Activated T-helper 9 cell treated with anti-CD3 and anti-CD28 coated beads, Interleukin-2, amount 50 U/mL, for 16 hours (primary cell): ENCODE measurements at places on chromosomes 7 and 10.

GRCh38 chr7:729140-730000 lies 2.3 kb upstream of the PRKAR1B start:
- no peak for DNase-seq

DNA sequence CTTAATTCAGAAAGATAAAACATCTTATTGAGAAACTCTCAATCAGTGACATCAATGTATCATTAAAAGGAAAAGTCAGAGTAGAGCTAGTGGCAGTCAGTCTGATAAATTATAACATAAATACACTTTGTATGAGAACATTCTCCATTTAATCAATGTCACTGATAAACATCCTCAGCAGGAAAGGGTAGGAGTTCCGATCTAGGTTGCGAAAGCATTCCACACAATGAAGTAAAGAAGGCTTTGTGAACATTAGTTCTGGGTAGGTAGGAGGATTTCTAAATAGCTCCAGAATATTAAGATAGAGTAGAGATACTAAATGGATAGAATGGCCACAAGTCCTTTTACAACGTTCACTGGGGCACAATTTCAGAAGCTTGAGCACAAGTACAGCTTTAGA lies 179.7 kb upstream of the MALRD1 start:
- DNase-seq = no peak

DNA sequence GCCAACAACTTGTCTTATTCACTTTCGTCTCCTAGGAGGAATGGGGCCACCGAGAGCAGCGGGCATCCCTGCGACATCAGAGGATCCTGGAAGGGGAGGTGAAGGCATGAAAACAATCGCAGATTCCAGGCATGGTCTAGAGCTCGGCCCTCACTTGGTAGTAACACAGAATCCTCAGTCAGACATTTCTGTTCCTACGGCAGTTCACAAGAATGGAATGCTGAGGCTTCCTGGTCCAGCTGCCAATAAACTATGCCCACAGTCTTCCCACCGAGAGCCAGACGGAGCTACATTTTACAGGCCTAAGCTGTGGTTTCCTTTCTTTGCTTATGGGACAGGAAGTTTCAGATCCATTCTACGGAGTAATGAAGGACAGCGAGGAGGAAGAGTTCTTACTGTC lies 75.8 kb downstream of the OR13A1 start:
- no peak for DNase-seq

DNA sequence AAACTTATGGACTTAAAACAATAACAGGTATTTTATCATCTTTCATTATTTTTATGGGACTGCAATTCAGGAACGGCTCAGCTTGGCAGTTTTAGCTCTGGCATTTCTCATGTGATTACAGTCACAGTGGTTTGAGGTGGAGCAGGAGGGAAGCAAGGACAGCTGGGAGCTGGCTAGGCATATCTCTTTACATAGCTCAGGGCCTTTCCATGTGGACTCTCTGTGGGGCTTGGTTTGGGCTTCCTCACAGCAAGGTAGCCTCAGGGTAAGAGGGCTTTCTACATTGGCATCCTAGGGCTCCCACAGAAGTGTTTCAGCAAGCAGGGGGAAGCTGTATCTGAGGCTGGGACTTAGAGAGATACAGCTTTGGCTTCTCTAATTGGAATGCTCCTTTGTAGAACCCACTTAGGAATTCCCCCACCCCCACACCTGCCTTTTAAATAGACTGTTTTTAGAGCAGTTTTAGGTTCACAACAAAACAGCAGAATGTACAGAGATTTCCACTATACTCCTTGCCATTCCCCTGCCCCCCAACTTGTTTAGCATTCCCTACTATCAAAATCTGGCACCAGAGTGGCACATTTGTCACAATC lies 26.6 kb upstream of the SDHAF3 start:
- DNase-seq = no peak

DNA sequence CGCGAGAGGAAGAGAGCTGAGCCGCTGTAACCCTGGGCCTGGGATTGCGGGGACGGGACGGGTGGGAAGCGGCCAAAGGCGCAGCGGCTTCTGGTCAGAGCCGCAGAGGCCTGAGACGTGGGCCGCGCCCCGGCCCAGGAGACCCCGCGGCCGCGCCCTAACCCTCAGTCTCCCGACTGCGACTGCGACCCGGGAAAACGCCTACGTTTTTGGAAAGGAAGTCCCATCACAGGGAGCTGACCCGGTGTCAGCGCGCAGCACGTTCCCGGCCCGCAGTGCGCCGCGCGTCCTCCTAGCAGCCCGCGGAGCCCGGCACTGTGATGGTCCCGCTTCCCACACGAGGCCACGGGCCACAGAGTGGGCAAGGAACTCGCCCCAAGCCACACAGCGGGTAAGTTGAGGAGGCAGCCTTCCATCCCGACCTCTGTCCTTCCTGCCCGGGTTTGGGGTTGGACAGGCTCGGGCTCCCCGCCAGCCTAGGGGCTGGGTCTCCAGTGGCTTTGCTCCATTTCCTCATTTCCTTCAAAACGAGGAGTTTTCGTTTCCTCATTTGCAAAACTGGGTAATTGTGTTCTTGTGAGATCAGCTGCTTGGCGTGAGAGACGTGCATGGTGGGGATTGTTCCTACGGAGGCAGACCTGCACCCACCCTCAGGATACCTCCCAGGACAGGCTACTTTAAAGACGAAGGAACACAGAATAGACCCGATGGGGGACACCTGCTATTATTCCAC lies 1.2 kb downstream of the GPNMB start:
- no peak for DNase-seq

- no peak for DNase-seq
Measured at GRCh38 chr10:33630761-33631160, 296.3 kb upstream of the NRP1 start.

DNA sequence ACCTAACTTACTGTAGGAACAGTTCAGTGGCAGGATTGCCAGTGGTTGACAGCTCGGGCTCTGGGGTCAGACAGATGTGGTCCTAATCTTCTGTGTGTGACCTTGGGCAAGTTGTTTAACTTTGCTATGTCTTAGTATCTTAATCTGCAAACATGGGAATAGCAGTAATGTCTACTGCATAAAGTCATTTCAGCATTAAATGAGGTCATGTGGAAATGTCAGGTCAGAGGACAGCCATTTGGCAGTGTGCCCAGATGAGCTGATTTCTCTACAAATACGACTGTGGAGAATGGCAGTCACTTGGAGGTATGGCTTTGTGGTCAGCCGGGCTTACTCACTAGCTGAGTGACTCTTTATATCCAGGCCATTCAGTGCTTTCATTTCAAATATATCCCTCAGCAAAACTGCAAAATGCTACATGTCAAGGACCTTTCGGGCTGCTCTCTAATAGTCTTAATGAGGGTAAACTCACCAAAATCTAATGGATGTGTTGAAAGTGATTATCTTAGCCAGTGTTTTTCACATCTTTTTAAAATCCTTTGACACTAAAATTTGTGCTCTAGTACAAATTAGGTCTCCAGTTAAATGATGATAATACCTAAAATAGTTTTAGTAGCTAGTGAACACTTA lies 171.4 kb downstream of the ST7 start:
- peak; percentile 36 for DNase-seq

DNA sequence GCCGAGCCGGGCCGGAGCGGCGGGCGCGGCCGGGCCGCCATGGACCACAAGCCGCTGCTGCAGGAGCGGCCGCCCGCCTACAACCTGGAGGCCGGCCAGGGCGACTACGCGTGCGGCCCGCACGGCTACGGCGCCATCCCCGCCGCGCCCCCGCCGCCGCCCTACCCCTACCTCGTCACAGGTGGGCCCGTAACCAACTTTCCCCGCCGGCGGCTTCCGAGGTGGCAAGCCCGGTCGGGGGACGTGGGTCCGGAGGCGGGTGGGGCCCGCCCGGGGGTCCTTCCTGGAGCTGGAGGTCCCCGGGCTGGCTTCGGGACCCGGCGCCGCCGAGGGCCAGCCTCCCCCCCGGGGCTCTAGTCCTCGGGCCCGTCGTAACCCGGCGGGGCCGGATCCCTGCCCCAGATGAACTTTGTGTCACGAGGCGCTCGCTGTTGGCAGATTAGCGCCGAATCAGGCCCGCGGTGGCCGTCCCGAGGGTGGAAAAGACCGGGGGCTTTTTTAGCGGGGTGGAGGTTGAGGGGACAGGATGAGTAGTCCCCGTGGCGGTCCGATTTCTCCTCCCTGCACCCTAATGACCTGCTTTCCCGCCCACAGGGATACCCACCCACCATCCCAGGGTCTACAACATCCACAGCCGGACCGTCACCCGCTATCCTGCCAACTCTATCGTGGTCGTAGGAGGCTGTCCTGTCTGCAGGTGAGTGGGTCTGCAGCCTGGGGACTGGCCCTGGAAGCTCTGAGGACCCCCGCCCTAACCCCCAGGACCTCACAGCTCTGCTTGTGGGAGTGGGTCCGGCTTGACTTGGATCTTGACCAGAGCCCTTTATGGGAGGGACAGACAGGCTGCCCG lies 496 bp downstream of the BRI3 start:
- DNase-seq = no peak

GRCh38 chr7:10875080-10875479 lies 98.6 kb upstream of the PHF14 start:
- no peak for DNase-seq

- no peak for DNase-seq
Measured at GRCh38 chr10:71127104-71127503, 85.3 kb upstream of the UNC5B start.

GRCh38 chr10:25497246-25497645 lies 322.4 kb downstream of the GPR158 start:
- no peak for DNase-seq
